ENCODE measurements at places on chromosomes 1 and 21.

GRCh38 chr1:96565546-96565945 is 156.0 kb upstream of the PTBP2 start:
- DNase-seq: no peak

DNA sequence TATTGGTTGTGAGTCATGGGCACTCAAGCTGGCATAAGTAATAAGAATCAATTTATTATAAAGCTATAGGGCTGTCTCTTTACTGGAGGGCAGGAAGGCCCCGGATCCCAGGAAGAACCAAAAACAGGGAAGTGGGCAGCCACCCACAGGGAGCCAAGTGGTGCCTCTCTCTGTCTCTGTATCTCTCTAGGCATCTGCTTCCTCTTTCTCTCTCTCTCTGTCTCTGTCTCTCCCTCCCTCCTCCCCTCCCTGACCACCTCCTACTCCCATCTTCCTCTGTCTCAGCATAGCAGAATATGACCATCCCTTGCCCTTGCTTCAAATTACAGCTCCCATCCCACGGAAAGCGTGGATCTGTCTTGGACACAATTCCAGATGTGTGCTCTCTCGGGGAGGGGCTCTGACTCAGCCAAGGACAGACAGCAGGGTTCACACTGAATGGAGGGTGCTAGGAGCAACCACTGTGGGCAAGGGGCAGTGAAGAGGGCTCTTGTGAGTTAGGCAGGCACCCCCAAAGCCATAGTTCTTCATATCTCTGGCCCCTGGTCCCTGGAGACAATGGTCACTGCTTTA is 80.4 kb upstream of the LPGAT1 start:
- DNase-seq: no peak

DNA sequence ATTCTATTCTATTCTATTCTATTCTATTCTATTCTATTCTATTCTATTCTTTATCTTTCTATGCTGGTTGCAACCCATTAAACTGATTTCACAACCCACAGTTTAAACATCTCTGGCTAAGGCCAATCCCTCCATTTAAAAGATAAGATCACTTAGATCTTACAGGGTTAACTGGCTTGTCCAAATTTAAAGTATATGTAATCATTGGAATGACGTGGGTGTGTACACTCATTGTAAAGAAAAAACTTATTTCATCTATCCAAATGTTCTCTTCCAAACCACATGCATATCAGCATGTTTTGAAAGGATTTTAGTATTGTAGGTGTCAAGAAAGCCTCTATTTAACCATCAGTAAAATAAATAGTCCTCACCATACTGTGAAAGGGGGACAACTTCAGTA is 299.6 kb upstream of the RUNX1 start:
- DNase-seq: no peak

- DNase-seq: no peak
These were observed 154.9 kb downstream of the MAGI3 start for GRCh38 chr1:113545210-113545609.

GRCh38 chr1:47842228-47842919 is 154.8 kb downstream of the TRABD2B start:
- DNase-seq: no peak

- no peak for DNase-seq
These were observed 115.2 kb downstream of the ROR1 start for GRCh38 chr1:63888984-63889383.

DNA sequence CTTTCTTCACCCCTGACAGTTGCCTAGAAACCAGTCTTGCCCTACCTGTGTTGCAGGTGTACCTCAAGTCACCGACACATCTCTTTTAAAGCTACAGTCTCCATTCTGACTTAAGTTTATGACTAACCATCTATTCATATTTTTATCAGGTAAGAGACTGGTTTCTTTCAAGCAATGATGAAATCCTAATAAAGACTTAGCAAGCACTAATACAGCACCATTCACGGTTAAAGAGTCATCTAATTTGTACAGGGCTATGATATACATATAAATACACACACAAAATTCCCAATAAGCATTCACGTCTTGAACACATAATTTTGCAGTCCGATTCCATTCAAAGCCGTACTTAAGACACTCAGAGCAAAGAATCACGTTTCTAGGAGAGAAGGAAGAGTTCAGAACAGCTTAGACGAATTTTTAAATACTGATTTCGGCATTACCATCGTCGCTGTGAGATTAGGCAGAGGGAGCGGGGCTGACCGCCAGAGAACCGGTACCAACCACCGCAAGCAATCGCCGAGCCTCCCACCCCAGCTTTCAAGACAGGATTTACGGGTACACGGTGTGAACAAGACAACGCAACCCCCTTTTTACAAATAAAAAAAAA is 943 bp downstream of the ERRFI1 start:
- no peak for DNase-seq

GRCh38 chr1:153944005-153944826 is 2.3 kb downstream of the DENND4B start:
- no peak for DNase-seq

- DNase-seq: peak; percentile 25
These were observed 20.4 kb downstream of the KIAA1614 start for GRCh38 chr1:180933141-180933540.

DNA sequence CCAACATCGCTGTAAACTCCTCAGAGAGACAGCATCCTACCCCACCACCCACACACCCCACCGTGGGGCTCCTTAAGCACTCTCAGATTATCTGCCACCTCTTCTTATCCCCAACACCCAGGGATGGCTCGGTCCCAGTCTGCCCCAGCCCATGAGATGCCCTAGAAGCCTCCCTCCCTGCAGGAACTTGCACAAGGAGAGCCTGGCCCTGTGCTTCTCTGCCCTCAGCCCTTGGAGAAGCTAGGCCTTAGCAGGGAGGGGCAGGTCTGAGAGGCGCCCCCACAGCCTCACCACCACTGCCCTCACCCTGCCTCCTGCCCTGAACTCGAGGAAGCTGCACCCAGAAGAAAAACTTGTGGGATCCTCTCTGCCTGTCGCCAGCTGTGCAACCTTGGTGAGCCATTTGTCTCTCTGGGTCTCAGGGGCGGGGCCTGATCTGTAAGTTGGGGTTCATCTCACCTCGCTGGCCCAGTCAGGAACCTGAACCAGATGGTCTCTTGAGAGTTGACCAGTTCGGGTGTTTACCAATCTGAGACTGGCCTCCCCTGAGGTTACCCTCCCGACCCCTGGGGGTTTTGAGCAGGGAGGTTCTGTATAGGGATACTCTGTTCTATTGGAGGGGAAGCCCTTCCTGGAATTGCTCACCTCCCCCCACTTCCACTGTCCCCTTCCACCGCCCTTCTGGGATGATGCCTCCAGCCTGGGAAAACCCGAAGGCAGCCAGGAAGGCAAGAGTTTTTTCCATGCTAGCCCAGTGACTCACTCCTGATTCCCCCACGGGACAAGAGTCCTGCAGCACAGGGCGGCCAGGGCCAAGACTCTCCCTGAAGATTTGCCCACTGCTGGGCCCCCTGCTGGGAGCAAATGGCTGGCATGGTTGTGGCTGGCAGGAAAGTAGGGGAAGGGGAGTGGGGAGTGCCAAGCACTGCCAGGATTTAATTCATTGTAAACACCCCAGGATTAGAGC is at the start of gene S100A3:
S100A3 (minus strand) TSS at position 537 of the 967 bp plus-strand sequence. CDS start 773 bp downstream, outside the sequence.
- no peak for DNase-seq

GRCh38 chr1:64476251-64476952 is 6.5 kb downstream of the CACHD1 start:
- no peak for DNase-seq

All from hematopoietic multipotent progenitor cell treated with erythropoietin and hydrocortisone succinate and interleukin-3 and kit ligand, for 17 days (in vitro differentiated cells).